ENCODE measurements at places on chromosomes 7 and 10.

- no peak for DNase-seq
Measured at GRCh38 chr7:19557726-19558465, 150.9 kb downstream of the POLR1F start.

DNA sequence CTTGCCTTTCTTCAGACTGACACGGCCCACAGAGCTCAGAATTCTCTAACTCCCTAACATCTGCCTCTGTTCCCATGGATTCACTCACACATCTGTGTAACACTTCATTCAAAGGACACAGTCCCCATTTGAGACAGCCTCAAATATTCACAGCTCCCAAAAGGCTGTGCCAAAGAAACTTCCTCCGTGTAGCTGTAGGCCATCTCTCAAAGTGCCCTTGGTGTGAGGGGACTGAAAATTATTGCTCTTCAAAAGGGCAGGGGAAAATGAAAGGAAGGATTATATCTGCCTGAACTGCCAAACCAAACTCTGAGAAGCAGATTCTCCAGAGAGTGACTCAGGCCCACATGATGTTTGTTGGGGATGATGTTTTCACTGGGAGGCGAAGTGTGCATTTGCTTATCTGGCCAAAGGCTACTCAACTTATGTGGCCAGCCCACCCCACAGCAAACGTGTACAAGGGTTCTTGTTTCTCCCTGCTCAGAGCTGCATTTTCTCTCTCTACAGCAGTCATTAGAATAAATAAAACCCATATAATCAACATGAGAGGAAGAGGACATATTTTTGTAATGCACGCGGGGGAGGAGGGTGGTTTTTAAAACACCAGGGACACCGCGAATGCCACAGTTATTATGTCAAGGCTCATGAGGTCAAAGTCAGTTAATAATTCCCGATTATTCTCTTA, 302.4 kb upstream of the NFE2L3 start:
- peak; percentile 58 for DNase-seq

GRCh38 chr10:113476191-113476590, 76.7 kb upstream of the HABP2 start:
- no peak for DNase-seq

DNA sequence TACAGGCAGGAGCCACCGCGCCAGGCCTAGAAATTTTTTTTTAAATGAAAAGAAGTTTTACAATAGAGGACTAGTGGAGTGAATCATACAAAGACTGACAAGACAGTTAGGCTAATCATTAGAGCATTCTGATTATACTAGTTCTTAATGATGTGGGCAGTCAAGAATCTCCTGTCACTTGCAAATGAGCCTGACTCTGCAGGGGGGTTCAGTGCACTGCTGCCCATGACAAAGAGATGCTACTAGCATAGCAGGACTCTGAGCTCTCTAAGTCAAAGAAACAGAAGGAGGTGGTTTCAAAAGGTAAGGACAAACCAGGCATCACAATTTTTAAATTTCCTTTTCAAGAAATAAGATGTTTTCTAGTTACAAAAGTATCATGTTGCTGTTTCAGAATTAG, 59.0 kb downstream of the CCDC6 start:
- no peak for DNase-seq

All from fibroblast of skin of left biceps (primary cell).